ENCODE measurements at places on chromosomes 5 and 9. TPM values are rescaled to one million over a fixed set of nuclear protein-coding genes. Genes with fewer than 3 reads are reported as not detected.

Gene SLC6A7
- polyA plus RNA-seq, result 0.06 TPM

Gene DHX29
- 42.0 TPM for polyA plus RNA-seq

Gene RGS7BP
- 7.5 TPM for polyA plus RNA-seq

Gene IFNA7
- not detected for polyA plus RNA-seq

Gene GPX8
- 84.0 TPM for polyA plus RNA-seq

Gene EIF4E1B
- not detected for polyA plus RNA-seq

Gene URM1
- polyA plus RNA-seq, result 51.4 TPM

Gene CDX1
- 0.89 TPM for polyA plus RNA-seq

GRCh38 chr9:36995927-36996705 lies 38.0 kb downstream of the PAX5 start:
- no peak for DNase-seq

- DNase-seq, result no peak
Observed at GRCh38 chr5:39191216-39191615, 28.1 kb downstream of the FYB1 start.

DNA sequence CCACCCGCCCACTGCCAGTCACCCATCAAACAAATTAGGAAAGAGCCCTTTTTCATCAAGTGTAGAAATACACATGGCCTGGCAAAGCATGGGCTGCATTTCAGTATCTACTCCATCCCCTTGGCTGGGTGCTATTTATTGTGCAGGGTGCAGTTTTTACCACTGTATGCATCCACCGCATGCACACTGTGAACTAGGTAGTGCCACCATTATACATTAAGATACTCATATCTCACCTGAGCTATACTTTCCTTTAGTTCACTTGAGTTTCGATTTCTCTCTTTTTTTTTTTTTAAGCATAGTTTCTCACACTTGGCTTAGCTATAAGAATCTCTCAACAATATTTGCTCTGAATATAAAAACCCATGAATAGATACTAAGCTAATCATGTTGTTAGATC lies 49.4 kb downstream of the JMY start:
- DNase-seq, result no peak

DNA sequence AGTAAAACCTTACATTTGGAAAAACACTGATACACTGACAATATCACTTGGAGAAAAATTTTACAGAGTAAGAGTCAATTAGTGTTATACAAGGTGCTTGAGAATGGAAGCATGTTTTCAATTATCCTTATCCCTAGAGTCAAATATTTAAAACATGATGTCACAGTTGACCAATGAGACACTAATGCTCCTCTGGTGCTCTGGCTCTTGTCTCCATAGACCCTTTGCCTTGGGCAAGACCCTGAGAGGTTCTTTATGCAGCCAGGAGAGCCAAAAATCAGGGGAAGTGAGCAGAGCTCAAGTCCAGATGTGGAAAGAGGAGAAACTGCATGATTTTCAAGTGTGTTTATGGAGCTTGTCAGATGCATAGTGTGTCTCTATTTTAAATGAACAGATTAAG lies 153.9 kb downstream of the MARCHF11 start:
- no peak for DNase-seq

DNA sequence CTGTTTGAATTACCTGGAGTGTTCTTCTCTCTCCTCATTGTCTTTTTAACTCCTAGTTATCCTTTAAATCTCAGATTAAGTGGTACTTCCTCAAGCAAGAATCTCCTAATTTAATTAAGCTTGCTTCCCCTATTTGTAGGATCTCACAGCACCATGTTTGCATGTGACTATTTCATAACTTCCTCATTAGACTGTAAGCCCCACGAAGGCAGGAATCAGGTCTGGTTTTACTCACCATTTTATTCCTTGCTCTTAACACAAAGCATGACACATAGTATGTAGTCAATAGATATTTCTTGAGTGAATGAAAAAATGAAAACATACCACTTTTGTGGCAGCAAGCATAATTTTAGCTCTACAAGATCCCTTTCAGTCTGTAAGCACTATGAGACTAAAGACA lies 1.3 kb upstream of the ERMP1 start:
- DNase-seq, result no peak

DNA sequence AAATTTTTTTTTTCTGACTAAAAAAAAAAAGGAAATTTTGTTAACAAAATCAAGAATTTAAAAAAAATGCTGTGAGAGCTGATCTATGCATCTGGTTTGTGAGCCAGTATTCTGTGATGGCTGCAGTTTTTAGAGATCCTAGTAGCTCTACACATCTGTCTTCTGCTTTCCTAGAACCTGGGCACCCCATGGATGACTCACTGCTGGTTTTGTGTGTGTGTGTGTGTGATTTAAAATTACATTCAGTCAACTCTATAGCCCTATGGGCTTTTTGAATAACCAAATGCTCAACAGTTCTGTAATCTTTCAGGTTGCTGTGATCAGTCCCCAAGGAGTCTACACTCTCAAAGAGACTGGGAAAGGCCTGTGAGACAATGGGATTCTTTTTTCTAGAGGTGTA lies 2.5 kb upstream of the PSMD5 start:
- DNase-seq, result no peak

DNA sequence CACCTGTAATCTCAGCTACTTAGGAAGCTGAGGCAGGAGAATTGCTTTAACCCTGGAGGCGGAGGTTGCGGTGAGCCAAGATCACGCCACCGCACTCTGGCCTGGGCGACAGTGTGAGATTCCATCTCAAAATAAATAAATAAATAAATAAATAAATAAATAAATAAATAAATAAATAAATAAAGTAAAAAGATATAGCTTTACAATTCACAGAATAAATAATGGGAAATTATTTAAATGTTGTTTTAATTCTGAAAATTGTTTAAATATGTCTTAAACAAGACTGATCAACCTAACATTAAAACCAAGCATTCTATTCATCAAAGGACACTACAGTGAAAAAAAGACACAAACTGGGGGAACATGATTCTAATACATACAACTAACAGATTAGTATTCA lies 357.1 kb downstream of the CTNND2 start:
- no peak for DNase-seq

DNA sequence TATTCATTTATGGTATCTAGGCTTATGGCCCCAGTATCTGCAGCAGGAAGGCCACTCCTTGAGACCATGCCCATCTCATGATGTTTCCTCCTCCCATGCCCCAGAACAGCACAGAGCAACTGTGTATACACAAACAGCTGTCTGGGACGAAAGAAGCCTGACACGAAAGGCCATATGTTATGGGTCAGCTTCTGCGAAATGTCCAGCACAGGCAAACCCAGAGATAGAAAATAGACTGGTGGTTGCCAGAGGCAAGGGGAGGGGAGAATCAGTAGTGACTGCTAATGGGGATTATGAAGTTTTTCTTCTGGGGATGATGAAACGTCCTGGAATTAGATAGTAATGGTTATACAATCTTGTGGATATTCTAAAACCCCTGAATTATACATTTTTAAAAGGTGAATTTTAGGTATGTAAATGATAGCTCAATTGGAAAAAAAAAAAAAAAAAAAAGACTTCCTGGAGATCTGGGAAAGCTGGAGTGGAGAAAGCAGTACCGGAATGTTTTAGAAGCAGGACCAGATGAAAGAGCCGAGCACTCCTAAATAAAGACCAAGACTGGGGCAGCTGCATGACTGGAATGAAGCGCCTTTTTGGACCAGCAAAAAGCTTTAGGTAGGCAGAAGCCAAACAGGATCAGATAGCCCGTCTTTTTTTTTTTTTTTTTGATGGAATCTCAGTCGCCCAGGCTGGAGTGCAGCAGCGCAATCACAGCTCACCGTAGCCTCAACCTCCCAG lies 29.2 kb downstream of the PCDHGC5 start:
- no peak for DNase-seq

DNA sequence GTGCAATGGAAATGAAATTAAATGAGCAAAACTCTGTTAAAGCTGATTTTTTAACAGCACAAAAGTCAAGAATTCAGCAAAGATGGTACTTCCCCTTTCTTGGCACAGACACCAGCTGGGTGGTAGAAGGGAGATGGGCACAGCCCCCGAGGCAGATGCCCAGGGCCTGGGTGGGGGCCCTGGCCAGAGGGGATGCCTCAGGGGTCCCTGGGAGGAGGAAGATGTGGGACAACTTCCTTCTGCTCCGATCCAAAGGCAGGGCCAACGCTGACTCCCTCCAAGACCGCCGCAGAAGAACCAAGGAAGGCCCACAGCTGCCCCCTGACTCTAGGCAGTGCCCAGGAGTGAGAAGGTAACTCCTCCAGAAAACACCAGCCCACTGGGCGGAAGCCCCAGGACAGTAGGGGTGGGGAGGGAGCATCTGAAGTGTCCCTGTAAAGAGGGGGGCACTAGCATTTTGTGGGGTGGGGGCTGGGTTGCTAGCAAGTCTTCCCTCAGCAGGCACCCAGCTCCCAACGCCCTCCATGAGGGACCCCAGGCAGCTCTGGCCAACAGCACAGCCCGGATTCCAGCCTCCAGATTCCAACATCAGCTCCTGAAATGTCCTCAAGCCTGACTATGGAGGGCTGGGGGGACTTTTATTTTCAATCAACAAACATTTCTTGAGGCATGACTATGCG lies 4.9 kb downstream of the NACC2 start:
- DNase-seq, result no peak

DNA sequence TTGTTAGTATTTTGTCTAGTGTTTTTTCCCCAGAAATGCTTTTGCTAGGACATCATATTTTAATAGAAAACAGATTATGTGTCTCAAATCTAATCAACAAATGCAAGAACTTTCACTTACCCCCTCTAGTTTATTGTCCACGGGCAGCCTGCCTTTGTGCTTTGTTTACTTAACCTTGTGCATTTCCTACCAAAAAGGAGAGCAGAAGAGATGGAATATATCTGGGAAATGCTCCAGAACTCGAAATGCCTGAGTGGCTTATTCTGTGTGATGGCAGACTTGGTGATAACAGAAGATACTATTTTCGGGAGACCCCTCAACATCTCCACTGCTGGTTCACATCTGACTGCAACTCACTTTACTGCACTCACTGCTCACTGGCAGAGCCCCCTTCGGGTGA lies 33.3 kb upstream of the SPDL1 start:
- DNase-seq, result no peak

DNA sequence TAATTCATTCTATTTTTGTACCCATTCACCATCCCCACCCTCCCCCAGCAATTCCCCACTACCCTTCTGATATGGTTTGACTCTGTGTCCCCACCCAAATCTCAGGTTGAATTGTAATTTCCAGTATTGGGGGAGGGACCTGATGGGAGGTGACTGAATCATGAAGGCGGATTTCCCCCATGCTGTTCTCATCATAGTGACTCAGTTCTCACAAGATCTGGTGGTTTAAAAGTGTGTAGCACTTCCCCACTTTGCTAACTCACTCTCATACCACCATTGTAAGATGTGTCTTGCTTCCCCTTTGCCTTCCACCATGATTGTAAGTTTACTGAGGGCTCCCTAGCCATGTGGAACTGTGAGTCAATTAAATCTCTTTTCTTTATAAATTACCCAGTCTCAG lies 25.9 kb upstream of the TESK1 start:
- no peak for DNase-seq

DNA sequence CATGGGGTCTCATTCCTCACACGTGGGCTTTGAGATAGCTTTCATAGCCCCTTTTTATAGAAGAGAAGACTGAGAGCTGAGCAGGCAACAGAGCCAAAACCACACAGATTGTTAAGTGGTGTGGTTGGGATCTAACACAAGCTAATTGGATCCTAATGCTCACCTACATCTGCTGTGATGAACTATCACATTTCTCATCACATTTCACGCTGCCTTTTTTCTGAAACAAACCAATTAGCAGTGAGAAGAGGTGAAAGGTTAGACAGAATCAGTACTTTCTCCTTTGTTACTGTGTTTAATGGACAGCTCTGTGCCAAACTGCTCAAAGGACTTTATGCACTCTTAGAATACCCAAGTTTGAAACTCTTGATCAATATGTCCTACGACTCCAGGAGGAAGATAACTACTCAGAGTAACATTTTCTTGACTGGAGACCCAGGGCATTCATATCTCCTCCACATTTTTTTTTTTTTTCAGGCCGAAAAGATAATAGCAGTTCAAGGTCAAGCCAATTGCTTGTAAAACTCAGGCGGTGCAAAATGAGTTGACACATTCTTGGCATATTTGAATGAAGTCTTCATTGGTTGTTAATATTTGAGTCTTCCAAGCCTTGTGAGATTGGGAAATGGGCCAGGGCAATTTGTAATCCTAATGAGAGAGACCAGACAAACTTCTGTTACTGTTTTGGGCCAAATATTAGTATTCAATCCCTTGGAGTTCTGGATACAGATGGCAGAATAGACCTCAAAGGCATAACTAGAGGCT lies 138.4 kb downstream of the KCTD16 start:
- no peak for DNase-seq

DNA sequence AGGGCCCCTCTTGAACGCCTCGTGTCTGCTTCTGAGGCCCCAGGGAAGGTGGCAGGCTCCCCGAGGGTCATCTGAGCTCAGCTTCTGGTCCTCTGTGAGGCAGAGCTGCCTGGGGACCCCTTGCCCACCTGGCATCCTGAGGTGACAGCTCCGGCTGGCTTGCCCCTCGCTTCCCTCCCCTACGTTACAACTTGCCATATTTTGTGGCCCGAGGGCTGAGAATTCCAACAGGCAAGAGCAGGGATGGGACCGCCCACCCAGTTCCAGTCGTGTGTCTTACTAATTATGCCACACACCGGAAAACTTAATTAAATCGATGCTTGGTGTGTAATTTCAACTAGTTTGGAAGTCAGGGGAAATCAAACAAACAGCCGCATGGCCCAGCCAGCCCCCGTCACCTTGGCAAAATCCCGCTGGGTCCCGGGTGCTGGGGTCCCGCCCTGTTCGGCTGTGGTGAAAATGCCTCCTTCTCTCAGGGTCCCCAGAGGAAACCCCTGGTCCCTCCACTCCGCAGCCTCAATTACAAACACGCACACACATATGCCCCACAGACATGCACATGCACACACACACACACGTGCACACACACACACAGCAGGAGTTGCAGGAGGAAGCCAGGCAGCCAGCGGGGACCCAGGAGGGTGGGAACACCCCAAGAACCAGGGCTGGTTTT lies 221.0 kb upstream of the IER5L start:
- DNase-seq, result no peak

GRCh38 chr9:134163371-134164196 lies 780 bp downstream of the RNU6ATAC start:
- DNase-seq, result no peak

GRCh38 chr9:18979367-18979766 lies 53.6 kb downstream of the SAXO1 start:
- no peak for DNase-seq

DNA sequence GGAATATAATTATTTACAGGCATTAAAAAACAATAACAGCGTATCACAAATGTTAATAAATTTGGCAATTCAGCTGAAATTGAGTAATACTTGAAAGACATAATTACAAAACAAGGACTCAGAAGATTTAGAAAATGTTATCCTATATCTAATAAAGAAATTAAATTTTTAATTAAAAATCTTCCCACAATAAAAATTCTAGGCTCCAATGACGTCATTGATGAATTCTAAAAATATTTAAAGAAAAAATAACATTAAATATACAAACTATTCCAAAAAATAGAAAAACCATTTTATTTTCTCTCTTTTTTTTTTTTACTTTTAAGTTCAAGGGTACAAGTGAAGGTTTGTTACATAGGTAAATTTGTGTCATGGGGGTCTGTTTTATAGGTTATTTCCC lies 161.5 kb downstream of the ADAMTS6 start:
- DNase-seq, result no peak

GRCh38 chr9:134295746-134296250 lies 30.5 kb upstream of the RXRA start:
- DNase-seq, result no peak
